Stimulated activated naive B cell treated with anti-CD40 and anti-IgM and Interleukin-4, amounts not matched to agents 10 μg/mL and 1 μg/mL and 100 μg/mL, for 72 hours (primary cell): ENCODE measurements at places on chromosomes 11 and 22.

GRCh38 chr11:131418189-131418588 is 47.8 kb downstream of the NTM start:
- DNase-seq, result no peak

DNA sequence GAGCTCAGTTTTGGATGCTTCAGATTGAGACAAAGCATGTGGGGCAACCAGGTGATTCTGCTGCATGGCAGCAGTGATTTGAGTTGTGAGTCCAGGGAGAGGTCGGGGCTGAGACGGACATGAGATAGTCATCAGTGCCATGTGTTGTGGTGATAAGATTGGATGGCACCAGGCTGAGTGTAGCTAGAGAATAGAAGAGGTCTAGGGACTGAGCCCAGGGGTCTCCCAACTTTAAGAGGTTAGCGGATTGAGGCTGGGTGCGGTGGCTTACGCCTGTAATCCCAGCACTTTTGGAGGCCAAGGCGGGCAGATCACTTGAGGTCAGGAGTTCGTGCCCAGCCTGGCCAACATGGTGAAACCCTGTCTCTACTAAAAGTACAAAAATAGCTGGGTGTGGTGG is 6.3 kb upstream of the CTSD start:
- no peak for DNase-seq

GRCh38 chr11:64790205-64791095 is 12.1 kb upstream of the SF1 start:
- no peak for DNase-seq

GRCh38 chr11:33880979-33881378 is 10.9 kb downstream of the LMO2 start:
- DNase-seq, result no peak

DNA sequence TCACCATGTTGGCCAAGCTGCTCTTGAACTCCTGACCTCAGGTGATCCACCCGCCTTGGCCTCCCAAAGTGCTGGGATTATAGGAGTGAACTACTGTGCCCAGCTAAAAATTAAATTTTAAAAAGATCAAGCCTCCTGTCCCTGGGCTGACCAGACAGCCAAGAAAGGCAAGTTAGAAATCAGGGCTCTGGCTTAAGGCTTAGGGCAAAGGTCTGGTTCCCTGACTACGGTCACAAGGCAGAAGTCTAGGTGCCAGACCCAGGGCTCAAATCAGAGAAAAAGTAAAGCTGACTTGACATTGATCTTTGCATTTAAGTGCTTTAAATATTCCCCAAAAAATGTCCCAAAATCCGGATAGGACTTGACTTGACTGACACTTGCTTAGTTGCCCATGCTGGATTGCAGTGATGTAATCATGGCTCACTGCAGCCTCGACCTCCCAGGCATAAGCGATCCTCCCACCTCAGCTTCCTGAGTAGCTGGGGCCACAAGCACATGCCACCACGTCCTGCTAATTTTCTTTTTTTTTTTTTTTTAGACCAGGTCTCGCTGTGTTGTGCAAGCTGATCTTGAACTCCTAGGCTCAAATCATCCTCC is 17.3 kb upstream of the CRKL start:
- no peak for DNase-seq

DNA sequence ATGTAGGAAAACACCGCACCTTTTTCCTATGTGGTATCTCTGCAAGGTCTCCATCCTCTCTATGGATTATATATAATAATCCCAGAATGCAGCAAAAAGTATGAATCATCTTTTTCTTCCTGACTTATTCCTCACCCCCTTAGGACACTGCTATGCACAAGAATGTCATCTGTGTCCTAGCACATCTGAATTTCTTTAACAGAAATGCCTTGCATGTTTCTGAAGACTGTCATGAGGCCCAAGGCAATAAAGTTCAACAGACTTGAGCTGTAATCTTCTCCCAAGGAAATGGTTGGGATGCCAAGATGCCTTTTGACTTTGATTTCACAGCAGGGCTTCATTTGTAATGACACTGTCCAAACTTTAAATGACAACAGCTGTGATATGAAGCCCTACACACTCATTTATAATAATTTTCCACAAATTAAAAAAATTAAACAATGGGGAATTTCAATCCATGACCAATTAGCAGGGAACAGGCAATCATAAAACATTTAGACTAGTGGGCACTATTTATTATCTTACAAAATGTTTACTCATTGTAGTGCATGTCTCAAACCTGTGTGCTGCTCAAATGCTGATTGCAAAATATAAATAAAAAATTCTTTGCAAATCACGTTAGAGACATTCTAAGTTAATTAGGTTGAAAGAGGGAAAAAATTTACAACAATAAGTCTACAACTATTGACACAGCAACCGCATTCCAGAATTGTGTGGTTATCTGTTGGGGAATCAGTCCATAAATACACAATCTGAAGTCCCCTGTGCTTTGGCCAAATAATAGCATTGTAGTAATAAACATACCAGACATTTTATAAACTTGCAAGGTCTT is 242.3 kb downstream of the SWAP70 start:
- no peak for DNase-seq

GRCh38 chr11:3121931-3122774 is 43.0 kb downstream of the OSBPL5 start:
- DNase-seq, result no peak

DNA sequence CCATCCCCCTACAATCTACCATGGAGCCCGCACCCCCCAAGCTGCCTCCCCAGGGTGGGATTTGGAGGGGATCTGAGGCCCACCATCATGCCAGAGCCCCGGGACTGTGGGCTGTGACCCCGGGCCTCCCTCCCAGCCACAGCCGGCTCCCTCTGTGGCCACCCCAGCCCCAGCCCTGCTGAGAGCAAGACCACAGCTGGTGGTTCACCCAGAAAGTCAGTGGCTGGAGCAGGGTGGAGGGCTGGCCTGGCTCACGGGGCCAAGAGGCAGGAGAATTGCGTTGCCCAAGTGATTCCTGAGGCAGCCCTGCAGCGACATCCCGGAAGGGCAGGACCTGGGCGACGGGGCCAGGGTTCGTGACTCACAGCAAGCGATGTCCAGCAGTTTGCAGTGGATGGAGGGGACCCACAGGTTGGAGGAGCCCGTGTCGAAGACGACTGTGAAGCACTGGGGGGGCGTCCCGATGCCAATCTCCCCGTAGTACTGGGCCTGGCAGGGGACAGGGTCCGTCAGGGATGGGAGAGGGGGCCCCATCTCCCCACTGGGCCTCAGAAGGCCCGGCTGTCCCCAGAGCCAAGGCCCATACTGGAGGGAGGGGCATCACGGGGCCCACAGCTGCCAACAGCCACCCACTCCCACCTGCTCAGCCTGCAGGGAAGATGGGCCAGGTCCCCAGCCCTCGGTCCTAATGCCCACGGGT is 4.4 kb downstream of the CTSD start:
- DNase-seq, result no peak

DNA sequence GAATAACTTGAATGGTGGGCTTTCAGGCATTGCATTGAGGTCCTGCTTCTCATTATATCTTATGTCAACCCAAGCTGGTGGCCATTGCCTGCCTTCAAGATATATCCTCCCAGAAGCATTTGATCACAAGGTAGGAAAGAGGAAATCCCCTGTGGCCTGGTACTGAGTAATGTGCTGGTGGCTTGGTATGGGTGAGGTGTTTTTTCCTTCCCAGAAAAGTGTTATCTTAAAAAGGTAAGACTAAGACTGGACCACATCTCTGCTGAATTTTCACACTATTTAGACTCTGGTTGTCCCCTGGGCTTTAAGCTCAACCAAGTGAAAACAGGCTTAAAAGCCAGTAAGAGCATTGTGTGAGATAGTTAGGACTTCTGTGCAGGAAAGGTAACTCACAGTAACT is 3.7 kb downstream of the INSC start:
- DNase-seq, result peak; percentile 17

DNA sequence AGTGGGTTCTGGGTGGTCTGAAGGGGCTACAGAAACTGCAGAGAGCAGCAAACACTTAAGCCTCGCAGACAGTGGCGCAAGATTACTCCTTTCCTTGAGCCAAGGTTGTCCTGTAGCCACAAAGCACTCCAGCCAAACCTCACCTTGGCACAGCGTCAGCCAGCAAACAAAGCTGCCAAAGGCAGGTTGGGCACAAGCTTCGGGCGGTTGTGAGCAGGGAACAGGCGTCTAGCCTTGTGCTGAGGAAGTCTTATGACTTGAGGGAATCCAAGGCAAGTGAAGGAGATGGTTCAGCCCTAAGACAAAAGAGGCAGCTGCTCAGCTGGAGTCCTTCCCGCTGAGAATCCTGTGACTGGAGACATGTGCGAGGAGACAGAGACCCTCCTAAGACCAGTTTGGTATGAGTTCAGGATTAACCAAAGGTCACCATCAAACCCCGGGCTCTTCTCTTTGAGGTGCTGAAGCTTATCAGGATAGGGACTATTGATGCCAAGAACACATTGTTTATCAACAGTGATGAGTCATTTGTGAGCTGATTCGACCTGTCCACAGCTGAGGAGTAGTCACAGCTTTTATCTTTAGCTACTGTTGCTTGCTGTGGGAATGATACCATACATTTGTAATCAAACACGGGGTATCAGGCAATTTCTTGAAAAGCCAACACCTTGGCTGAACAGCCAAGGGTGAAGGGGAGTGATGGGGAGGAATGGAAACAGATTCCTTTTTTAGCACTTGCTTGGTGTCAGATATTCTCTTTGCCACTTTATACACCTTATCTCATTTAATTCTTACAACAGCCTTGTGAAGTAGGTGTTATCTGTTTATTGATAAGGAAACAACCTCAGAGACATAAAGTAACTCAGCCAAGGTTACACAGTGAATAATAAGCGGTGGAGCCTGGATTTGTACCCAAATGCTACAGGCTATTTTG is 4.6 kb downstream of the ADM start:
- DNase-seq, result no peak

GRCh38 chr11:77126861-77127234 is 1.2 kb upstream of the MYO7A start:
- DNase-seq, result no peak

GRCh38 chr22:35175392-35175791 is 81.9 kb upstream of the HMGXB4 start:
- DNase-seq, result no peak

GRCh38 chr11:43419460-43419859 is 60.7 kb downstream of the TTC17 start:
- DNase-seq, result no peak

GRCh38 chr11:57349491-57350274 is 11.5 kb downstream of the P2RX3 start:
- peak; percentile 26 for DNase-seq

DNA sequence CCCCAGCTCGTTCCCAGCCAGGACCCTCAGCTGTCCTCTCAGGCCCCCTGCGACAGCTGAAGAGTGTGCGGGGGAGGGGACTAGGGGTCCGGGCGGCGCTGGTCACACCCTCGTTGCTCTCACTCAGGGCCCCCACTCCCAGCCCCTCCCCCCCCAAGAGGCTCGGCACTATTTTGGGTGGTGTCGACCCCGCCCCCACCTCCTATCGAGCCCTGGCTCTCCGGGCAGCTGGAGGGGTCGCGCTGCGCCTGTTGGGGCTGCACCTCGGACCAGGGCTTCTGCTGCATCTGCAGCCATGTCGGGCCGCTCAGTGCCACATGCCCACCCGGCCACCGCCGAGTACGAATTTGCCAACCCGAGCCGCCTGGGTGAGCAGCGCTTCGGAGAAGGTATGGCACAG is at the start of gene HSPB2:
Gene HSPB2, plus strand, starts transcription at position 200 of the 400 bp plus-strand sequence. Its CDS starts 96 bp downstream, at position 296.
- DNase-seq, result no peak

- no peak for DNase-seq
Observed at GRCh38 chr11:2892967-2893528, 7.5 kb upstream of the CDKN1C start.

- DNase-seq, result no peak
Observed at GRCh38 chr11:86355256-86355655, 19.4 kb upstream of the CCDC81 start.

- no peak for DNase-seq
Observed at GRCh38 chr11:112871909-112872500, 89.2 kb upstream of the NCAM1 start.
